Fibroblast of the aortic adventitia (primary cell): ENCODE measurements at places on chromosomes 5 and 9. TPM values are rescaled to one million over a fixed set of nuclear protein-coding genes. Genes with fewer than 3 reads are reported as not detected.

TXN gene
- total RNA-seq = 316 and 708 TPM in 2 replicates

CDK9 gene
- total RNA-seq = 25.4 and 51.5 TPM in 2 replicates

CCL27 gene
- total RNA-seq = not detected in 2 replicates

PCDHB12 gene
- 0.18 and 0.25 TPM in 2 replicates for total RNA-seq

RNF183 gene
- not detected in 2 replicates for total RNA-seq

IL7R gene
- 0.90 TPM in 1 of 2 replicates, not detected in the other for total RNA-seq

FAM170A gene
- total RNA-seq = not detected in 2 replicates

PCDH12 gene
- under 0.01 and 0.16 TPM in 2 replicates for total RNA-seq

NFX1 gene
- total RNA-seq = 27.5 and 37.2 TPM in 2 replicates

SEC61B gene
- total RNA-seq = 20.3 and 155 TPM in 2 replicates

C5 gene
- 2.9 and 13.8 TPM in 2 replicates for total RNA-seq

OTULINL gene
- total RNA-seq = 0.33 and 1.6 TPM in 2 replicates

GRXCR2 gene
- total RNA-seq = 0.09 TPM in 1 of 2 replicates, not detected in the other

CDX1 gene
- 0.18 and 0.65 TPM in 2 replicates for total RNA-seq

LRRC19 gene
- total RNA-seq = not detected in 2 replicates

KIF4B gene
- total RNA-seq = not detected in 2 replicates

DOCK2 gene
- total RNA-seq = 0.65 and 4.6 TPM in 2 replicates

ELP1 gene
- total RNA-seq = 18.3 and 32.3 TPM in 2 replicates

GPR21 gene
- total RNA-seq = 1.9 TPM in 1 of 2 replicates, not detected in the other

FAM163B gene
- not detected in 2 replicates for total RNA-seq

MCC gene
- 58.6 and 62.4 TPM in 2 replicates for total RNA-seq

TAS2R1 gene
- not detected in 2 replicates for total RNA-seq

GPRIN1 gene
- 1.7 and 7.1 TPM in 2 replicates for total RNA-seq

WDR38 gene
- total RNA-seq = not detected in 2 replicates

HSPB3 gene
- 0.63 TPM in 1 of 2 replicates, not detected in the other for total RNA-seq

FGF18 gene
- 0.54 TPM in 1 of 2 replicates, not detected in the other for total RNA-seq
